ENCODE measurements at places on chromosomes 5 and 9. TPM values are rescaled to one million over a fixed set of nuclear protein-coding genes. Genes with fewer than 3 reads are reported as not detected.

- no peak for DNase-seq
Observed at GRCh38 chr9:134215699-134216448, 51.5 kb upstream of the RNU6ATAC start.

GRCh38 chr5:160048131-160048530 lies 39.2 kb downstream of the TTC1 start:
- DNase-seq = no peak

DNA sequence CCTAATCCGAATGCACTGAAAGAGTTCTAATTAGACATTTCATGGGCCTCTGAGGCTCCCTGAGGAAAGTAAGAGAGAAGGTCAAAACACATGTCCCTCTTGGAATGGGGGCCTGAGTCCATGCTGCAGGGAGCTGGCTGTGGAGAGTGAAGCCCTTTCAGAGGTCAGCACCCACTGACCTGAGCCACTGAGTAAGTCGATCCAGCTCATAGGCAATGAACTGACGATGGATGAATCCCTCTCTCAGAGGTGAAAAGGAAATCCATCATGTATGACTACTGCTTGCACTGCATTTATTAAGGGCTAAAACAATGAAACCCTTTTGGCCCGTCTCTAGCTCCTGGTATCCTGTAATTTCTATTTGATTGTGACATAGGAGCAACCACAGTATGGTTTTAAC lies 288.9 kb upstream of the VLDLR start:
- DNase-seq = no peak

GRCh38 chr9:85114799-85115198 lies 445.3 kb downstream of the NTRK2 start:
- no peak for DNase-seq

Gene FAM169A
- polyA plus RNA-seq = 0.44 TPM

DNA sequence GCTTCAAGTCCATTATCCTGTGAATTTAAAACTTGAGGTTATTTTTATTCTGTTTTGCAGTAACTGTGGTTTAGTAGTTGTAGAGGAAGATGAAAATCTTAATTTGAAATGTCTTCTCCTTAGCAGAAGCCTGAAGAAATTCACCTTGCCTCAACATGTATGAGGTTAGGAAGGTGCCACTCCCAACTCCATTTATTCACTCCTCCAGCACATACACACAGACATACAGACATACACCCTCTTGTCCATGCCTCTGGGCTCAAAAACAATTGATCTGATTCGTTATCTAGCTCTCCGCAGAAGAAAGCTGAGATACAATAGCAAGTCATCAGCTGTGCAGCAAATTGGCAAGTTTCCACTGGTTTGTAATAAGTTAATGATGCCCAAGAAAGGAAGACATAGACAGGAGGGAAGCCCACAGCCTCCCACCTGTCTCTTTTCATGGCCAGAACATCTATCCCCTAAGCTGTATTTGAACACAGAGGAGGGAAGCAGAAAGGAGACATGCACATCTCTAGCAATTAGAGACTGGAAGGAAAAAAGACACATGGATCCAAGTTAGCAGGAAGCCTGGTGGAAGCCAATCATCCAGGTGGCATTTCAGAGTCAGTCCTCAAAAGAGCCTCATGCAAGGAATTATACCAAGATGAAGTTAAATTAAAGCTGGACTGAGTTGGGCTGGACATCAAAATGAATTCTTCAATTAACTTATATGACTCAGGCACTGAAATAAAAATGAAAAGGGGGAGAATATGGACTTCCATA lies 257.9 kb downstream of the ASTN2 start:
- no peak for DNase-seq

DNA sequence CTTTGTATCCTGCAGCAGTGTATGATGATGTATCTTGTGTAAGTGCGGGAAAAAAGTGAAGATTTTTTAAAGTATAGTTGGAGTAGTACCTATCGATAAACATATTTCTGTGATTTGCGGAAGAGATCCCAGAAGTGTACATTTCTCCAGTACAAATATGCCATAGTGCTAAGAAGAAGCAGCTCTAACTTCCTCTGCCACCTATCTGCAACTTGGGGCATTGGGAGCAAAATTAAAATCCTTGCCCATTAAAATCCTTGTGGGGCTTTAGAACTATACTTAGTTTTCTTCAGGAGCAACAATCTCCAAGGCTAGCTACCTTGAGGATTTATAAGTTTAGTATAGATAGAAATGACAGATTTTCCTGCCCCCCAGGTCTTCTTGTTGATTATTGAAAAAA lies 123.7 kb downstream of the VCAN start:
- no peak for DNase-seq

DNA sequence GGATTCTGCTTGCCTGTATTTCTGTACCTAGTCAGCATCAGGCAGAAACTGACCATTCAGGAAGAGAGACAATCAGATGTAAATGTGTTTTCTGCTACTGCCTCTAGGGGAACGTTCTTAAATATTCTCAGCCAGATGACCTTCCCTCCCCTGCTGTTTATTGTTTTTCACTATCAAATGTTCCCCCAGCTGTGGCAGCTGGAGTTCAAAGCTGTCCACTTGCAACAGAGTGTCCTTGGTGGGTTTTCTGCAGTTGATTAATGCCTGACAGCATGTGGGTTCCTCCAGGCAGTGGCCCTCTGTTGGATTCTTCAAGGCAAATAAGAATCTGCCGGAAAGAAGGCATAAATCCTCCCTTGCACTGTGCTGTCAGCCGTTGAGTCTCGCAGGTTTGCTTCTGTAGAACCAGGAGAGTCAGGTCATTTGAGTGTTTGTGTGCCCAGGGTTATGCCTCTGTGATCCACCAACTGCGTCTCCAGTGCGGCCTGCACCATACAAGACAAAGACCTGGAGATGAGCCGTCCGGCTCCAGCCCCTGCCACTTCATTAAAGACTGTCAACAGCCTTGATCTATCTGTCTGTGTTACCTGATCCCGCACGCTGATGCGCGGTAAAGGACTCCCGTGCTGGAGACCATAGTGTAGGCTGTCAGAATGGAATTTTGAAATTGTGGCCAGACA lies 203.4 kb downstream of the GADD45G start:
- no peak for DNase-seq

Gene PIK3R1
- 60.0 TPM for polyA plus RNA-seq

DNA sequence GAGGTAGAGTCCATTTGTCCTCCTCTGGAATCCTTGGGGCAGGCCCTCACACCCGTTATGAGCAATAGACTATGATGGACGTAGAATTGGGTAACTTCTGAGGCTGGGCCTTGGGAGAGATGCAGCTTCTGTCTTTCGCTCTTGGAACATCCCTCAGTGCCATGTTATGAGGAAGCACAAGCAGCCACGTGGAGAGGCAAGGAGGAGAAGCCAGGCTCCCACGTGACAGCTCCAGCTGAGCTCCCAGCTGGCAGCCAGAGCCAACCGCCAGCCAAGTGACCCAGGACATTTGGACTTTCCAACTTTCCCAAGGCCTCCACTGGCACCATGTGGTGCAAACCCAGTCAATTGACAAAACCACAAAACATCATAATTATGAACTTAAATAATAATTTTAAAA lies 43.0 kb upstream of the BOD1 start:
- no peak for DNase-seq

- no peak for DNase-seq
Observed at GRCh38 chr9:16001856-16002255, 449.0 kb downstream of the CCDC171 start.

DNA sequence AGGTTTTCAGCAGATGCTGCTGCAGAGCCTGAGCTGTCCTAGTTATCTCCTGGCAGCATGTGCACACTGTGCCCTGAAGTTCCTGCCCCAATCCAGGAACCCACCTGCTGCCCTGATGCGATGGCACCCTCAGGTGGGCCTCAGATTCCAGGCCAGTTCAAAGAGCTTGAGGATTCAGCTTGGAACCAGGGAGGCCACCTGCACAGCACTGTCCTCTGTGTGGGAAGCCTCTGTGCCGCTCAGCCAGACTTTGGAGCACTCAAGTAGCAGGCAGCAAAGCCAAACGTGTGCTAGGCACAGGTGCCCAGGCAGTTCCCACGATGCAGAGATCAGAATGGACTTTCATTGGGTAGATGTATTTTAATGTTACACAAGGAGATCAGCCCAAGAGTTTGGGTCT lies 132.8 kb upstream of the RAPGEF1 start:
- no peak for DNase-seq

Gene GLIPR2
- 94.7 TPM for polyA plus RNA-seq

Gene TMEM215
- polyA plus RNA-seq = 1.4 TPM

GRCh38 chr5:93589829-93590215 lies 6.8 kb downstream of the NR2F1 start:
- DNase-seq = no peak

DNA sequence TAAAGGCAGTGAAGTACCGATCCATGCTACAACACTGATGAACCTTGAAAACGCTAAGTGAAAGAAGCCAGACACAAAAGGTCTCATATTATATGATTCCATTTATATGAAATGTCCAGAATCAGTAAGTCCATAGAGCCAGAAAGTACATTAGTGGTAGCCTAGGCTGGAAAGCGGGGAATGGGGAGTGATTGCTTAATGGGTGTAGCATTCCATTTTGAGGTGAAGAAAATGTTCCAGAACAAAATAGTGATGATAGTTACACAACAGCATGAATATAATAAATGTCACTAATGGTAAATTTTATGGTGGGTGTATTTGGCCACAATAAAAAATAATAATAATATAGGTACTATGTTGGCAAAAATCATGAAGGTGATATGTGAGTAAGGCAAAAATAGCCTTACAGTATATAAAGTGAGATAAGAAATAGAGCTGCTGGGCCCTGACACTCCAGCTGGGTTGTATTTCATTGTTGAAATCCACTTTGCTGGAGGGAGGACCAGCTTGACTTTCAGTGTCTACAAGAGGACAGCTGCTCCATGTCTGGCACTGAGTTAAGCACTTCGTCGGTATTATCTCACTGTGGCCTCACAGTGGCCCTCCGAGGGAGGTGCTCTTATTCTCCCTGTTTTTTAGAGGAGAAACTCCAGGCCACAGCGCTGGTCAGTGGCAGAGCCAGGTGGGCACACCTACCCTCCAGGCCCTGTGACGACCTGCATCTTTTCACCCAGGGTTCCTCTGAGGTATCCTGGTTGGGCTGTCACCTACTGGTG lies 22.4 kb upstream of the ANGPTL2 start:
- DNase-seq = no peak

DNA sequence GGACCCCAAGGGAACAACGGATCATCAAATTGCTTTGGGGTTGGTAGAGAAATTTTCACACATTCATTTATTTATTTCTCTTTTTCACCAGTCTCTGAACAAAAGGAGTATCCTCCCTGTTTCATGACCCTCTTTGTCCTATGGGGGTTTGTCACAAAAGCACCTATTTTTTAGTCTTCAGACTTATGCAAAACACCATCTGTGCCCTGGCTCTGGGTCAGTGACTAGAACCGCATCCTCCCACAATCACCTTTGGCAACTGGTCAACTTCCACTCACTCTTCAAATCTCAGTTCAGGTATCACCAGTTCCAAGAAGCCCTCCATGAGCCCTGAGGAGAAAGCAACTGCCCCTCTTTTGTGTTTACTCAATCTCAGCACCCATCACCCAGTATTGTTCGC lies 395.7 kb downstream of the CDK5RAP2 start:
- no peak for DNase-seq

DNA sequence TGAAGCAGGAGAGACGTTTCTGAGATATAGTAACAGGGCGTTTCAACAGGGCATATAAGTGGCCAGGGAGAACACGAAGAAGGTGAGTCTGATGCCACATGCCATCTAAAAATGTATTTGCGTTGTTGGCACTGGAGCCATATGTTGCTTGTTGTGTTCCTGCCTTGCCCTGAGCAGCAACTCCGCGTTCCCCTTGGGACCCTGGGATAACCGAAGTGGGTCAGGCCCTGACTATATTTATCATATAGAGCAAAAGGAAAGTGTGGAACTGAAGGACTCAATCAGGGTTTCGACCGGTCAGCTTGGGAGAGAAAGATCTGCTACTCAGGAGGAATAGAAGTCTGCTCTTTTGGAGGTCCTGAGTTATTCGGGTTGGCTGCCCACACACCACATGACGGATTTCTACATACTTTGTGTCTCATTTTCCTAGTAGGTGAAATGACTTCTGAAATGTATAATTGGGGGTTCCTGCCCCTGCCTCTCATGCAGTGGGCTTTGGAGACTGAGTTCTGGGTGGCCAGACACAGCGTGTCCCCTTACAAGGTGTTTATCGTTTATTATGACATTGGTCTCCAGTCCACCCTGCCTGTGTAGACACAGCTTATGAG lies 3.0 kb downstream of the STC2 start:
- no peak for DNase-seq

DNA sequence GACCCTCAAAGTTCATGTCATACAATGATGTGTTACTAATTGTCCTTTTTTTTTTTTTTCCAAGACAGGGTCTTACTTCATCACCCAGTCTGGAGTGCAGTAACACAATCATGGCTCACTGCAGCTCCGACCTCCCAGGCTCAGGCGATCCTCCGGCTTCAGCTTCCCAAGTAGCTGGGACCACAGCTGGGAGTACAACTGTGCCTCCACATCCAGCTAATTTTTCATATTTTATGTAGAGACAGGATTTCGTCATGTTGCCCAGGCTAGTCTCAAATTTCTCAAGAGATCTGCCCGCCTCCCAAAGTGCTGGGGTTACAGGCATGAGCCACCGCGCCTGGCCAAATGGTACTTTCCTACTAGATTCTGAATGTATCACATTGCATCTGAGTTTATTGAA lies 49.4 kb upstream of the EBF1 start:
- DNase-seq = no peak

- no peak for DNase-seq
Observed at GRCh38 chr5:35681911-35682310, 64.2 kb downstream of the SPEF2 start.

DNA sequence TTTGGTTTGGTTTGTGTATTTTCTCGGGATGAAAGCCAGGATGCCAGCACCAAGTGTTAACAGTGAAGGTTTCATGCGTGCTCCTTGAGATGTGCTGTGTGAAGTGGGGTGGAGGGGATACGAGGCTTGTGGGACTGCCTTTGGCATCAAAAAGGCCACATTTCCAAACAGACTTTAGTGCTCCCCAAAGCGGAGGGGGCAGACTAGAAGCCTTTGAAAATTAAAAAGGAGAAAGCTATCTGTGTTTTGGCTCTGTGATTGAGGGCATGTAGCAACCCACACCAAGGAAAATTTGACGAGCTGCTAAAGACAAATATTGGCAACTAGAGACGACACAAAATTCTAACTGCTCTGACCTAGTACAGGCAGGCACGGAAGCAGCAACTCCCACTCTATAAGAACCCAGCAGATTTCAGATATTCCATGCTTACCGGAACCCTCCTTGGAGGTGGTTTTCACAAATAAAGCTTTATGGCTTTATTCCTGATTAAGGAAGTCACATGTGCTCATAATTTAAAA lies 154.5 kb downstream of the ARSB start:
- no peak for DNase-seq
